Astrocyte of the spinal cord (primary cell): ENCODE measurements at places on chromosomes 16 and 17.

DNA sequence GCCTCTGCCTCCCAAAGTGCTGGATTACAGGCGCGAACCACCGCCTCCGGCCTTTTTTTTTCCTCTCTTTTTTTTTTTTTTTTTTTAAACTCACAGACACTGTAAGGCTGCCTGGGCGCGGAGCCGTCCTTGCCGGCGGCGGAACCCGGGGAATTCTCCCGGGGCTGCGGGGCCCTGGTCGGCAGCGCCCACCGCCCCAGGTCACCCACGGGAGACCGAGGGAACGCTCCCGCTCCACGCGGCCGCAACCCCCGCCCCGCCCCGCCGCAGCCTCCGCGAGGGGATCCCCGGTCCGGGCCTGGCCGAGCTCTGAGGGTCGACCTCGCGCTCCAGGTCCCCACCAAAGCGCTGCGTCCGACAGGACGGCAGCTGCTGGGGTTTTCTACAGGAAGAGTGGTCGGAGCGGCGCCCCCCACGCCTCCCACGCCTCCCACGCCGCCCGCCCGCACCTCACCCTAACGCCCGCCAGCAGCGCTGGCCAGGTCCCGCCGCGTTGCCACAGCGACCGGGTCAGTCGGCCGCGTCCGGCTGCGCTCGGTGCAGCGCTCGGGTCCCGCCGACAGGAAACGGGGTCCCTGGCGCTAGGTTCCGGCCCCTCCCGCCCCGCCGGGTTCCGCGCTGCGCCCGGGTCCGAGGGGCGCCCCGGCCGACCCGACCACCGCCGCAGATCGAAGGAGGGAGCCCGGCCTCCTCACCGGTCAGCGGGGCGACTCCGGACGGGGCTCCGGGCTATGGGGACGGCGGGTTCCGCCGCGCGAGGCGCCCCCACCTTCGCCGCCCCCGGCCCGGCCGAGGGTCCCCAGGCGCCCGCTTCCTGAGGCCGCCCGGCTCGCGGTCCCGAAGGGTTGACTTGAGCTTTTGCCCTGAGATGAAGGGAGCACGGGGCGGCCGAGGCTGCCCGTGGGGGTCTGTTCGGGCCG, at the start of gene CCDC57:
CCDC57 (minus strand) TSS at position 512 of the 920 bp plus-strand sequence. CDS start 10,898 bp downstream, outside the sequence.
- peak; percentile 68 for DNase-seq

- DNase-seq, result no peak
These were observed 19.8 kb upstream of the KCNH6 start for GRCh38 chr17:63503341-63503705.

GRCh38 chr16:50238868-50239301, 27.5 kb upstream of the ADCY7 start:
- DNase-seq, result no peak

GRCh38 chr16:26643519-26643918, 423.2 kb upstream of the C16orf82 start:
- no peak for DNase-seq

DNA sequence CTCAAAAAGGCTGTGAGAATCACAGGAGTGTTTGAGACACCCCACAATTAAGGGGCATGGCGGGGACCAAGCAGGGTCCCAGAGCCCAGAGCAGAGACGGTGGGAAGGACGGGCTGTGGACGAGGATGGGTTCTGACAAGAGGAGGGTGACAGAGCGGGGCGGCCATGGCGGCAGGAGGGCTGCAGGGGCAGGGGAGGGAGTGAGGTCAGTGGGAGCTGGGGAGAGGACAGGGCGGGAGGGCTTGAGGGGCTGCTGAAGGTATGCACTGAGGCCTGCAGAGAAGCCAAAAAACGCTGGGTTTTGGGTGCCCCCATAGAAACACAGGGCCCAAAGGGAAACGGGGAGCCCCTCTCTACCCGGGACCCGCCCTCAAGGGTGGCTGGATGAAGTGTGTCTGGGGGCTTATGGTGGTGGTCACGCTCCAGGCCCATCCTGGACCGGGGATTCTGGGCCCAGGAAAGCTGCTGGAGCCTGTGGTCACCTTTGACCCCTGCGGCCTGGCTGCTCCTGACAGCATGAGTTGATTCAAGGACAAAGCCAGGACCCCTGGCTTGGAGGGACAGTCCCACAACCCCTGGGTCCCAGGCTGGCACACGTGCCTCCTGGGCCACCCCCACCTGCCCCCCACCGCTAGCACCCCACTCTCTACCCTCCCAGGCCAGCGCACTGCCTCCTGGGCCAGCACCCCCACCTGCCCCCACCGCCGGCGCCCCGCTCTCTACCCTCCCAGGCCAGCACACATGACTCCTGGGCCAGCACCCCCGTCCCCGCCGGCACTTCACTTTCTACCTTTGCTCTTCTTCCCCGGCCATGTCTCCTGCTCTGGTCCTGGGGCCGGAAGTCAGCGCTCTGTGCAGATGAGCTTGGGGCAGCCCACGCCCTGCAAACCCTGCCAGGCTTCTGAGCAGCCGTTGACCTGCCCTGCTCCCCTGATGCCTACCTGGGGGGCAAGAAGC, 31.0 kb upstream of the ACSF3 start:
- no peak for DNase-seq

GRCh38 chr17:42027961-42028790, 8.3 kb downstream of the NKIRAS2 start:
- no peak for DNase-seq

DNA sequence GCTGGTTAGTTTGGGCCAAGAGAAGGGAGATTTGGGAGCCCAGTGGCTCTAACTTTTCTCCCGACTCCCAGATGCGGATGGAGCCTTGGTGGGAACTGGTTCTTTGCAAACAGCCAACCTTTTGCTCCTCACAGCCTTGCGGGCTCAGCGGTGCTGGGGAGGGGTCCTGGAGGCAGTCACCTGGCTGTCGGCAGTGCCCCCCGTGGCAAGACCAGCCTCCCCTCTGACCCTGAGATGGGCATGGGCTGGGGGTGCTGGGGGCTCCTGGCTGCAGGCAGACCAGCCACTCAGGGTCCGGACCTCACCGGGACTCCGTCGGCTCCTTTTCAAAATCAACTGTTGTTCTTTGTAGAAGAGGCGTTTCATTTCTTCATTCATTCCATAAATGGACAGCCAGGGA, 21.7 kb upstream of the GSE1 start:
- DNase-seq, result no peak

DNA sequence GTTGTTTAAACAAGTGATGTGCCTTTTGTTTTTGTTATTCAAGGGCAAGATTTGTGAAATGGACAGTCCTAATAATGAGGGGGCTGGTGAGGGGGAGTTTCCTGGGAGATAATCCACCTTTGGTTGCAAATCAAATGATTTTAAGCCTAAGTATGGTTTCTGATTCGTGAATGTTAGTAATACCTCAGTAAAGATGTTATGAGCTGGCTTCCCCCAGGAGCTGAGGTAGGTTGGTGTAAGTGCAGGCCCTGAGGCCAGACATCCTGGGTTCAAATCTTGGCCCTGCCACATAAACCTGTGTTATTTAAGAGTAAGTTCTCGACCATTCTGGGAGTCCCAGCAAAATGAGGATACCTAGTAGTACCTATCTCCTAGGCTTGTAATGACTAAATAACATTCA, 1.5 kb downstream of the SNX29 start:
- no peak for DNase-seq

DNA sequence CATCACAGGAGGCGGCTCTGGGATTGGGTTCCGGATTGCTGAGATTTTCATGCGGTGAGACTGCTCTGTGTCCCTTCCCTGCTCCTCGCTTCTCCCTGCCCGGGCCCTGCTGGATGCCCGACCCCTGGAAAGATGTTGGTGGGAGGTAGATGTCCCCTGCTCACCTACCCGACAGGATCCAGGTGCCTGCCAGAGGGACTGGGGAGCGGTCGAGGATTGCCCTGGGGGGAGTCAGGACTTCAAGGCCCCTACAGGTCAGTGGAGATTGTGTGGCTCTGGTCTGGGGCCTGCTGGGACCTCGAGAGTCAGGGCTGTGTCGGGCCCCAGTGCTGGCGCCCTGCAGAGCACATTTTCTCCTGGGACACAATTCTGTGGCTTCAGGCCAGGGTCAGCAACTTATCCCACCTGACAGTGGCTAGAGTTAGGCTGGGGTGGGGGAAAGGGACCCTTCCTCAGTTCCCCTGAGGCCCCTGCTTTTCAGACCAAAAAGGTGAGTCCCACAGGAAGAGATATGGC, 3.3 kb downstream of the DECR2 start:
- no peak for DNase-seq

DNA sequence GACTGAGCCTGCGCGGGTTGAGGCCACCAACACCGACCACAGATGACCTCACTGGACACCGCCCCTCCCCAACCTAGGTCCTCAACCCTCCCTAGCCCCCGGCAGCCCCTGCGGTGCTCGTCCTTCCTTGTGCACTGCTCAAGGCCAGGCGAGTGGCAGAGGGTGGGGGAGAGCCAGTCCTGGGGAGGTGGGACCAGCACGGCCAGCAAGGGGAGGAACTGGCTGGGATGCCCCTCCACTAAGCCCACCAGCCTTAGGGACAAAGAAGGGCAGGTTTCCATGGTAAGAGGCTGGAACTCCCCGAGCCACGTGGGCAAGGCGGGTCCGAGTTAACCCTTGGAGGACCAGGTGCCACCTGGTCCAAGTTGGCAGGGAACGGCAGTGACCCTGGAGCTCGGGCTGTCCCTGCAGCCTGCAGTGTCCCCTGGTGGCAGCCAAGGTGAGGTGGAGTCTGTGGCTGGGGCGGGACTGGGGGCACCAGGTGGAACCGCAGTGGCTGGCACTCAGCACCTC, 9.2 kb downstream of the FSCN2 start:
- no peak for DNase-seq

DNA sequence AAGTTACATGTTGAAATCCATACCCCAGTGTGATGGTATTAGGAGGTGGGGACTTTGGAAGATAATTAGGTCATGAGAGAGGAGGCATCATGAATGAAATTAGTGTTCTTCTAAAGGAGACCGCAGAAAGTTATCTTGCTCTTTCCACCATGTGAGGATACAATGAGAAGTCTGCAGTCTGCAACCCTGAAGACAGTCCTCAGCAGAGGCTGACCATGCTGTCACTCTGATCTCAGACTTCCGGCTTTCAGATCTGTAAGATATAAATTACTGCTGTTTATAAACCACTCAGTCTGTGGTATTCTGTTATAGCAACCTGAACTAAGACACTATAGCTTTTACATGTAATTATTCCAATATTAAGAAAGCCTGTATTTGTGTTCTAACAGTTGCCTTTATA, 116.7 kb upstream of the CES5A start:
- DNase-seq, result no peak

GRCh38 chr17:16926061-16926511, 45.8 kb downstream of the TNFRSF13B start:
- DNase-seq, result no peak

GRCh38 chr17:82568997-82569393, 49.5 kb downstream of the FOXK2 start:
- DNase-seq, result no peak

GRCh38 chr16:75108792-75109731, 7.5 kb downstream of the LDHD start:
- DNase-seq, result peak; percentile 94

DNA sequence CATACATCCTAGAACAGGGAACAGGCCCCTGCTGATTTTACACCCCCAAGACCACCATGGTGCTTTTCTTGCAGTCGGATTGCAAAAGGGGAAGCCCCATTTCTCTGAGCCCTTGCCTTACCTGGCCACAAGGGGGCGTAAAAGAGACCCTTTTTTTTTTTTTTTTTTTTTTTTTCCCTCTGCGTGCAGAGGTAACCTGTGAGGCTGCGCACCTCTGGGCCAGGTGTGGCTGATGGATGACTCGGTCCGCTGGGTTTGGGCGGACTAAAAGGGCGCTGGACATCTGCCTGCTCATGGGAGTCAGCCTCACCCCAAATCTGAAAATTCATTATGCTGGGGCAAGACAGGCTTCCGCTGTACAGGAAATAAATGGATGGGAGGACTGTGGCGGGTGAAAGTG, 281.0 kb downstream of the CBLN1 start:
- no peak for DNase-seq

DNA sequence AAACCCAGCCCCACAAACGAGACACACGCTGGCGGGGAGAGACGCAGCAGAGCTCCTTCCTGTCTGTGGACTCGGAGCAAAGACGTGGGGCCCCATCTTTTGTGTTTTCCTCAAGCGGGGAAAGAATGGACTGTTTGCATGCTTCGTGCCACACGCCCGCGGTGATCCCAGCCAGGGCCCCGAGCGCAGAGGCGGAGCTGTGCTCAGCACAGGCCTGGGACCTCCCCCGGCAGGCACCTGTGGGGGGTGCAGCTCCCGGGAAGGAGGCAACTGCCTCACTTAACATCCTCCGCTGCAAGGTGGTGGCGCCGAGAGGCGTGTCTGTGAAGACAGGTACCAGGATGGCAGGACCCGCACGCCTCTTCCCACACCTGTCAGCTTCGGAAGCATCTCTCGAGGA, 19.1 kb downstream of the TRARG1 start:
- no peak for DNase-seq

DNA sequence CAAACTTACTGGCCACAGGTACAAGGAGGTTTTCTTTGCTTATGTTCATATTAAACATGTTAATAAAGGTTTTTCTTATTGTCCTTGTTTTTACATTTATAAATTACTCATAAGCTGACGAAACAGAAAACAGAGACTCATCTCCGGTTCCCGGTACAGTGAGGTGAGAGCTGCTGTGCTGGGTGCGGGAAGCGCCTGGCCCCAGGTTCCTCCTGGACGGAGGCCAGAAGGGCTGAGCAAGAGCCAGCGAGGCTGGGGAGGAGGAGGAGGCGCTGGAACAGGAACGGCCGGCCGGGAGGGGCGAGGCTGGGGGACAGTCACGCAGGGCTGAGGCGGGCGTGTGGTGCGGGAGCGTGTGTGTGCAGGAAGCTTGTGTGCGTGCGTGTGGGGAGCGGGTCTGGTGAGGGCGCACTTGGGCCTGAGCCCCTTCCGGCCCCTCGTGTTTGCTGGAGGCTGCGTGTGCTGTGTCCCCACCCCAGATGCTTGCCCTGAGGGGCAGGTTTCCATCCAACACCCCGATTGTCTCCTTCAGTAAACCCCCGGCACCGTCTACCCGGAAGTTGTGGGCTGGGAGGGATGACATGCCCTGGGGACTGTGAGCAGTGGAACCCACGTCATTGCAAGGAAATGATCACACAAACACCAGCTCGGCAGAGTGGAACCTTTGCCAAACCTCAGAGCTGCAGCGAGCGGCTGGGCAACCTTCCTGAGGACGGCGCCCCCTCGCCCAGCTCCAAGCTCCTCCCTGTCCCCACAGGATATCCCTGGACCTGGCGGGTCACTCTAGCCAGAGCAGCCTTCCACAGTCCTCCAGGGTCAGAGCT, 19.5 kb downstream of the CD7 start:
- DNase-seq, result peak; percentile 94

DNA sequence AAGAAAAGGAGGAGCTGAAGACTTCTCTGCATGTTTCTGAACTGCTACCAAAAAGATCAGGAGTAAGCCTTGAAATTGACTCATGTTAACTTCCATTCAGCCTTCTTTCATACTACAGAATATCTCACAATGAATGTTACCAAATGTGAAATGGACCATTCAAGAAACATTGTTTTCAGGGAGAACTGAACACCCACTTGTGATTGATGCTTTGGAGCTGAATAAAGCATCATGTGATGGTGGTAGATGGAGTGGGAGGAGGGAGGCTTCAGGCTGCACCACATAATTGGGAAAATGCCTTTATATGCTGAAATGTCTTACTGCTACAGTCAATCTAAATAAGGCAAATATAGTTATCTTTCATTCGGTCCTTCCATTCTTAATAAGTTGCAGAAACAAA, 127.8 kb downstream of the CDH8 start:
- DNase-seq, result no peak
